NCI-H69 (cell line): ENCODE measurements at places on chromosomes 12 and 14.
A peak's percentile ranks its signal among the peaks of the same experiment; 100 is the strongest.

DNA sequence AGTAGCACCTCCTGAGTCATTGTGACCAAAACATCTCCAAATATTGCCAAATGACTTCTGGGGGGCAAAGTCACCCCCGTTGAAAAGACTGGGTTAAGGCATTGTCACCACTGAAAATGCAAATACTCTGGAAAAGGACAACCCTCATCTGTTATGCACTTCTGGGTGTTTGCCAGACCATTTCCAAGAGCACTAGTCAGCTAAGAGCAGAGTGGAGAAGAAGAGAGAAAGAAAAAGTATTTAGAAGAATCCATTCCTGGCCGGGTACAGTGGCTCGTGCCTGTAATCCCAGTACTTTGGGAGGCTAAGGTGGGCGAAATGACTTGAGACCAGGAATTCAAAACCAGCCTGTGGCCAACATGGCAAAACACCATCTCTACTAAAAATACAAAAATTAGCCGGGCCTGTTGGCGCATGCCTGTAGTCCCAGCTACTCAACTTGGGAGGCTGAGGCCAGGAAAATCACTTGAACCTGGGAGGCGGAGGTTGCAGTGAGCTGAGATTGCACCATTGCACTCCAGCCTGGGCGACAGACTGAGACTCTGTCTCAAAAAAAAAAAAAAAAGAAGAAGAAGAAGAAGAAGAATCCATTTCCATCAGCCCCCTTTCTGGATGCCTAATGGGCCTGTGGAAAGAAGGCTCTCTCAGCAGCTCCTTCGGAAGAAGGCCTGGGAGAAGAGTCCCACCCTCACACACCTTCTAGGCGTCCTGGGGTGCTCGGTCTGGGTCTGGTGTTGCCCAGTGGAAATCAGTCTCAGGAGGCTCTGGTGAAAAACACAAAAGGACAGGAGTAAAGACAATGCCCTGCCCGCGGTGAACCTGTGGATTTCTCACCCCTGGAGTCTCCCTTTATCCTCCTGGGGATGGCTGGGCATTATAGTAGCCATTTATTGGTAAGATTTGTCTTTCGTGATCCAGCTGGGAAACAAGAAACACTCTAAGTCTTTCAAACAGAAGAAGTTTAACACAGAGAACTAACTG lies 3.5 kb upstream of the LTBR start:
- DNase-seq: no peak

DNA sequence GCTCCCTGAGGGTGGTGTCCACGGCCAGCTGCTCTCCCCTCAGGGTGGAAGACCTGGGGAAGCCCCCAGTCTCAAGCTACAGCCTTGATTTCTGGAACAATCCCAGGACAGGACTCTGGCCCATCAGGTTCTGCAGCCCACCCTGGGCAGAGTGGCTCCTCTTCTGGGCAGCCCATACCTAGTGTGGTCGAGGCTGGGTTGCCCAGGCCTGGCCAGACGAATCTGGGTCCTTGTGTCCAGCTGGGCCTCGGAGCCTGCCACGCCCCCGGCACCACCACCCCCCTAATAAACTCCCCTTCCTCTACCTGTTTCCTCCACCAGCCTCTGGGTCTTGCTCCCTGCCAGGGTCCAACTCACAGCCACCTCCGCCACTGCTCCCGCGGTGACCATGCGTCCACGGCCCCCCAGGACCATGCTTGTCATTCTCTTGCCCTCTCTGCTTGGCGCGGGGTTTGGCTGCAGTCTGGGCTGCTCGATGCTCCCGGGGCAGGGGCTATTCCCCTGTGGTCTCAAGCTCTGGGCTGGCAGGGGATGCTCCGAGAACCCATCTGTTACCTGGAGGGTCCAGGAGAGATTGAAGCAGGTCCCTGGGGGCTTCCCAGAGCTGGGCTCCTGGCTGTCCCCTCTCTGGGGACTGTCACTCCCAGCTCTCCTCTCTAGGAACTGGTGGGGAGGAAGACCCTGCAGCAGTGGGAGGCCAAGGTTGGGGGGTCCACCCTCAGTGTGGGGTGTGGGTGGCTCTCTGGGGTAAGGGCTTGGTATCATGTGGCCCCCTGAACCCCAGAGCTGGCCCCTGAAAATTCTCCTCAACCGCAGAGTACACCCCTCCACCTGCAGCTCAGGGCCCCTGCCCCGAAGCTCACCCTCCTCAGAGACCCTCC lies 8.7 kb upstream of the GPR132 start:
- DNase-seq: no peak

DNA sequence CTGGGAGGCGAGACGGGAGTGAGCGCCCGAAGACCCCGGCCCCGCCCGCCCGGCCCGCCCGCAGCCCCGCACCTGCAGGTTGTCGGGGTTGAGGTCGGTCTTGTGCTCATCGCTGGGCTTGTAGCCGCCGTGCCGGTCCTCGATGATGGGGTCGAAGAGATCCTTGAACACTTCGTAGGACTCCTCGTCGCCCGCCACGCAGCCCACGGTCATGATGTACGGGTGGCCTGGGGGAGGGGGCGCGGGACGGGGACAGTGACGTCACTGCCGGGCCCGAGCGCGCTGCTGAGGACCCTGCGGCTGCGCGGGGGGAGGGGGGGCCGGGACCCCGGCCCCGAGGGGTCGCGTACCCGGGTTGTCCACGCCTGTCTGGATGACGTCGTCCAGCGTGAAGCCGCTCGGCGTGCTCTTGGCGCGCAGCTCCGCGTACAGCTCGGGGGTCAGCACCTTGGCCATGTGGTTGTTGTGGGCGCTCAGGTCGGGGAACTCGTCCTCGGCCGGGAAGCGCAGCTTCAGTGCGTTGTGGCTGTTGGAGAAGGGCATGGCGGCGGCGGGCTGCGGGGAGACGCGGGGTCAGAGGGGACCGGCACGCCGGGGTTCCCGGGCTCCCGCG lies 573 bp downstream of the CKB start:
- DNase-seq: peak; percentile 78

GRCh38 chr14:43003845-43004244 lies 1397.2 kb downstream of the LRFN5 start:
- DNase-seq: peak; percentile 69

DNA sequence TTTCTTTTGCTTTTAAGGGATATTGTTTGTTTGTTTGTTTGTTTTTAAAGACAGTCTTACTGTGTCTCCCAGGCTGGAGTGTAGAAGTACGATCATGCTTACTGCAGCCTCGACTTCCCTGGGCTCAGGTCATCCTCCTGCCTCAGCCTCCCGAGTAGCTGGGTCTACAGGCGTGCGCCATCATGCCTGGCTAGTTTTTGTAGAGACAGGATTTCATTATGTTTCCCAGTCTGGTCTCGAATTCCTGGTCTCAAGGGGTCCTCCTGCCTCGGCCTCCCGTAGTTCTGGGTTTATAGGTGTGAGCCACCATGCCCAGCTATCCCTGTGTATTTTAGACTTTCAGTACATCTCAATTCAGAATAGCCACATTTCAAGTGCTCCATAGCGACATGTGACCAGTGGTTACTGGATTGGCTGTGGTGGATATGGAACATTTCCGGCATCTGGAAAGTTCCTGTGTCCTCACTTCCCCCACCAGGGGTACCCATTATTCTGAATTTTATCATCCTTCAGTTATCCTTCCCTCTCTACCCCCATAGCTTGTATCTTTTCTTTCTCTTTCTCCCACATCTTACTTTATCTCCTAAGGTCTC lies 61.1 kb downstream of the HRK start:
- peak; percentile 44 for DNase-seq

- peak; percentile 36 for DNase-seq
Observed at GRCh38 chr14:21096978-21097635, 1.3 kb downstream of the ZNF219 start.
